Vagina (tissue), 2 donors: ENCODE measurements at places on chromosomes 4 and X. TPM values are rescaled to one million over a fixed set of nuclear protein-coding genes. Genes with fewer than 3 reads are reported as not detected.
A peak's percentile ranks its signal among the peaks of the same experiment; 100 is the strongest.

- peaks cover 13% of the 10 kb centered on the region for H3K4me1 ChIP-seq
- no peaks in the 10 kb centered on the region for H3K36me3 ChIP-seq
- no peak for DNase-seq
- peak within 1 kb of the TSS; percentile 36 for H3K27ac ChIP-seq
- no peaks in the 10 kb centered on the region for H3K27me3 ChIP-seq
Observed at GRCh38 chr4:171812665-171813525, at the start of gene GALNTL6. GALNTL6 (plus strand) TSS chr4:171813404.

- DNase-seq = no peak
- H3K27me3 ChIP-seq = no peaks in the 10 kb centered on the region
- H3K27ac ChIP-seq = peak overlapping the region; percentile 60
Observed at GRCh38 chr4:85778632-85779131, 303.7 kb downstream of the ARHGAP24 start.

- H3K27ac ChIP-seq = no peak overlapping the region
- H3K27me3 ChIP-seq = no peaks in the 10 kb centered on the region
- DNase-seq = no peak
- no peaks in the 10 kb centered on the region for H3K4me1 ChIP-seq
- H3K36me3 ChIP-seq = no peaks in the 10 kb centered on the region
Observed at GRCh38 chr4:95348418-95348817, 200.4 kb downstream of the UNC5C start.

GRCh38 chr4:176359590-176359989 lies 39.8 kb downstream of the SPCS3 start:
- no peak for DNase-seq
- H3K27ac ChIP-seq = peak overlapping the region; percentile 54
- H3K36me3 ChIP-seq = no peaks in the 10 kb centered on the region
- H3K4me1 ChIP-seq = peaks cover 8% of the 10 kb centered on the region
- no peaks in the 10 kb centered on the region for H3K27me3 ChIP-seq

GRCh38 chr4:133866328-133866699 lies 335.3 kb downstream of the PABPC4L start:
- no peaks in the 10 kb centered on the region for H3K36me3 ChIP-seq
- H3K4me3 ChIP-seq = no peak overlapping the region
- H3K27me3 ChIP-seq = no peaks in the 10 kb centered on the region

- no peak overlapping the region for H3K27ac ChIP-seq
- no peaks in the 10 kb centered on the region for H3K36me3 ChIP-seq
- H3K27me3 ChIP-seq = no peaks in the 10 kb centered on the region
- H3K4me3 ChIP-seq = no peak overlapping the region
Observed at GRCh38 chr4:187929024-187929423, 66.5 kb upstream of the ZFP42 start.

- H3K27me3 ChIP-seq = no peaks in the 10 kb centered on the region
- peaks cover 40% of the 10 kb centered on the region for H3K4me1 ChIP-seq
- peak overlapping the region; percentile 89 for H3K27ac ChIP-seq
Observed at GRCh38 chr4:125315576-125316400, 1.0 kb downstream of the FAT4 start.

- no peak overlapping the region for H3K27ac ChIP-seq
- no peaks in the 10 kb centered on the region for H3K27me3 ChIP-seq
- no peak for DNase-seq
- H3K4me3 ChIP-seq = no peak overlapping the region
Observed at GRCh38 chr4:128378668-128379067, 91.1 kb upstream of the PGRMC2 start.

GRCh38 chrX:1743105-1743504 lies 128.2 kb downstream of the ASMT start:
- H3K27me3 ChIP-seq = no peaks in the 10 kb centered on the region
- no peak overlapping the region for H3K4me3 ChIP-seq
- no peak overlapping the region for H3K27ac ChIP-seq
- H3K36me3 ChIP-seq = no peaks in the 10 kb centered on the region
- no peak for DNase-seq

- no peak for DNase-seq
- H3K36me3 ChIP-seq = no peaks in the 10 kb centered on the region
- no peaks in the 10 kb centered on the region for H3K27me3 ChIP-seq
- no peaks in the 10 kb centered on the region for H3K4me1 ChIP-seq
- H3K4me3 ChIP-seq = no peak overlapping the region
- no peak overlapping the region for H3K27ac ChIP-seq
Observed at GRCh38 chr4:186882293-186882692, 158.6 kb upstream of the FAT1 start.

DNA sequence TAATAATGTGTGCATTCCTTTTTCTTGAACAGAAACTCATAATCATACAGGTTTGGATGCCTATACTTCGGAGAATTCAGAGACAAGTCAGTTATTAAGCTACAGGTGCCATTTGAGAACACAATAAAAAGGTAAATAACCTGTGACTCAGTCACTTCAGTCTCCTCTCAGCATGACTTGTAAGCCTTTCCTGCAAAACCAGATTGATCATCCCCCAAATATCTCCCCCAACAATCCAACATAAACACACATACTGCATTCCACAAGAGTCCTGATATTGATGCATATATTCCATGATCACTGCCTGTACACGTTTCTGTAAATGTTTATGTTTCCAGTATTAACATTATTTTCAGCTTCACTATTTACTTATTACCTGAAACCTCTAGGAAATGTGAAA lies 110.8 kb downstream of the PWWP3B start:
- H3K4me3 ChIP-seq = no peak overlapping the region
- no peaks in the 10 kb centered on the region for H3K27me3 ChIP-seq

DNA sequence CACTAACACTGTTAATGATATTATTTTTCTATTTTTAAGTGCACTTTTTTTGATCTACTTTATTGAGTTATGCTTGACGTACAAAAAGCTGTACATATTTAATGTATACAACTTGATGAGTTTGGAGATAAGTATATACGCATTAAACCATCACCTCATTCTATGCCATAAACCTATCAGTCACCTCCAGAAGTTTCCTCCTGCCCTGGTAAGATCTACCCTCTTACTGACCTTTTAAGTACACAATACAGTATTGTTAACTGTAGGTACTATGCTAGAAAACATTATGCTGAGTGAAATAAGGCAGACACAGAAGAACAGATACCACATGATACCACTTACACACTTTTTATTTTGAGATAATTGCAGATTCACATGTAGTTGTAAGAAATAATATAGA lies 36.9 kb downstream of the INTS6L start:
- H3K27me3 ChIP-seq = no peaks in the 10 kb centered on the region
- no peaks in the 10 kb centered on the region for H3K36me3 ChIP-seq
- no peak for DNase-seq
- no peaks in the 10 kb centered on the region for H3K4me1 ChIP-seq
- H3K27ac ChIP-seq = no peak overlapping the region

GRCh38 chr4:130361616-130362015 lies 1265.7 kb downstream of the C4orf33 start:
- H3K4me1 ChIP-seq = no peaks in the 10 kb centered on the region
- DNase-seq = no peak

DNA sequence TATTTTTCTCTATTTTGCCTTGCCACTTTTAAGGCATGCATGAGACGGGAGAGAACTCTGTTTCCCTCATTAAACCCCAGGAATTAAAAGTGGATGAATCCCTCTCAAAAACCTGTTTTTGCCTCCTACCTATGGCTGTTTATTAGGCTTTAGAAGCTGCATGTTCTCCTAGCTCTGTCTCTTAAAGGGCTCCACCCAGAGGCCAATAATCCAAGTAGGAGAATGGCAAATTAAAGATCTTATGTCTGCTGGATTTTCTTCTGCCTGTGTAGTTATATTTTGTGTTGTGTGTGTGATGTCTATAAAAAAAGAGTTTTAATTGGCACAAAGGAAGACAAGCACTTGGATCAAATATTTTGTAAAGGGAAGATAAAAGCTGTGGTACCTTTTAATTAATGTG lies 32.4 kb downstream of the MAGEC1 start:
- H3K4me3 ChIP-seq = no peak overlapping the region
- no peak overlapping the region for H3K27ac ChIP-seq
- no peaks in the 10 kb centered on the region for H3K4me1 ChIP-seq
- H3K36me3 ChIP-seq = no peaks in the 10 kb centered on the region
- no peaks in the 10 kb centered on the region for H3K27me3 ChIP-seq
- no peak for DNase-seq

DNA sequence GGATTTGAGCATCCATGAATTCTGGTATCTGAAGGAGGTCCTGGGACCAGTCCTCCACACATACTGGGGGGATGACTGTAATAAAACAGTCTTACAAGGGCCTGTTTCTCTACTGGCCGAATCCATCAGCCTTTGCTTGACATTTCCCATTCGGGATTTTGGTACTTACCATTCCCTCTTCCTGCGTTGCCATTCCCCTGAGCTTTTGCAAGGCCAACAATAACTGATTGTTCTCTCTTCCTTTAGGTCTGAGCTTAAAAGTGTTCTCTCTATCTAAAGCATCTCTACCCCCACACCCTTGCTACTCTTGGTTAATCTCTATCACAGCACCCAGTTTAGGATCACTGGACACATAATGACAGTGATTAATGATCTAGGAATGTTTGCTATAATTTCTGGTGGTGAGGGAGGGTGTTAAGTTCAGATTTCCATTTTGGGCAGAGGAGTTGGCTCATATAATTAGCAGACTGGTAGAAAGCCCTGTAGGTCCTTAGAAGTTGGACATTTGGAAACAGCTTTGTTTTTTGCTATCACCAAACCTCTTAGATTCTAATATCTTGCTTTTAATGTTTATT lies 29.4 kb downstream of the TMA16 start:
- no peak overlapping the region for H3K4me3 ChIP-seq
- no peak overlapping the region for H3K27ac ChIP-seq
- DNase-seq = no peak
- no peaks in the 10 kb centered on the region for H3K4me1 ChIP-seq
- no peaks in the 10 kb centered on the region for H3K27me3 ChIP-seq

- DNase-seq = no peak
- no peak overlapping the region for H3K4me3 ChIP-seq
- no peaks in the 10 kb centered on the region for H3K27me3 ChIP-seq
- H3K36me3 ChIP-seq = no peaks in the 10 kb centered on the region
Observed at GRCh38 chrX:50677789-50678188, 136.2 kb downstream of the SHROOM4 start.

GRCh38 chr4:173910891-173911290 lies 372.6 kb downstream of the FBXO8 start:
- H3K36me3 ChIP-seq = no peaks in the 10 kb centered on the region
- H3K4me1 ChIP-seq = no peaks in the 10 kb centered on the region
- no peak overlapping the region for H3K27ac ChIP-seq
- DNase-seq = no peak

GRCh38 chr4:165700855-165701254 lies 172.2 kb upstream of the TLL1 start:
- no peak for DNase-seq
- no peaks in the 10 kb centered on the region for H3K4me1 ChIP-seq
- H3K4me3 ChIP-seq = no peak overlapping the region
- no peaks in the 10 kb centered on the region for H3K27me3 ChIP-seq
- H3K36me3 ChIP-seq = no peaks in the 10 kb centered on the region
- H3K27ac ChIP-seq = no peak overlapping the region

- H3K36me3 ChIP-seq = no peaks in the 10 kb centered on the region
- H3K4me1 ChIP-seq = peaks cover 11% of the 10 kb centered on the region
- H3K27me3 ChIP-seq = peaks cover 9% of the 10 kb centered on the region
- no peak overlapping the region for H3K27ac ChIP-seq
Observed at GRCh38 chr4:41746025-41746439, 2.5 kb downstream of the PHOX2B start.

DNA sequence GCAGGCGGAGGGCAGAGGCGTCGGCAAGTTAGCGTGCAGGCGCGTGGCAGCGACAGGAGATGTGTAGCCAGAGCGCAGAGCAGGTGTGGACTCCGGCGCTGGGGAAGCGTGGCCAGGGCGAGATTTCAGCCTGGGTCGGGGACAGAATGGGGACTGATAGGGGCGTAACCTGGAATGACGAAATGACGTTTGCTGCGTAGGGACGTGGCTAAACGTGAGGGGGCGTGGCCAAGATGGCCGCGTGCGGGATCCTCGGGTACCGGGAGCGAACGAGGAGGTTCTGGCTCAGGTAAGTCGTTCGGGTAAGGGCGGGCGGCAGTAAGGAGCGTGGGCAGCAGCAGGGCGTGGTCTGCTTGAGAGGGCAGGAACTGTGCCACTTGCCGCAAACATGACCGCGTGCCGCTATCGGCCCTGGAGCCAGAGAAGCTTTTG lies 10.9 kb upstream of the CLTRN start:
- peaks cover 33% of the 10 kb centered on the region for H3K4me1 ChIP-seq
- no peaks in the 10 kb centered on the region for H3K27me3 ChIP-seq
- H3K36me3 ChIP-seq = no peaks in the 10 kb centered on the region
- H3K4me3 ChIP-seq = peak overlapping the region; percentile 88

DNA sequence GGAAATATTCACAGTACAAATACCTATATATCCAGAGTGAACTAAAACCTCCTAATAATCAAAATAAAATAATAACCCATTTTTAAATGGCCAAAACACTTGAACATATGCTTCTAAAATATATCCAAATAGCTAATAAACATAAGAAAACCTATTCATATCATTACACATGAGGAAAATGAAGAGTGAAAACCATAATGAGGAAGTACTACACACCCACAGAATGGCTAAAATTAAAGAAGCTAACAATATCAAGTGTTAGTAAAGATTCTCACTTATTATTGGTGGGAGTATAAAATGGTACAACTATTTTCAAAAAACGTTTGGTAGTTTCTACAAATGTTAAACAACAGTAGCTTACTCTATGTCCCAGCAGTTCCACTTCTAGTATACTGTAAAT lies 92.1 kb downstream of the KLHL13 start:
- no peak for DNase-seq
- no peak overlapping the region for H3K4me3 ChIP-seq
- H3K36me3 ChIP-seq = no peaks in the 10 kb centered on the region
- H3K27ac ChIP-seq = no peak overlapping the region
- H3K4me1 ChIP-seq = no peaks in the 10 kb centered on the region

- DNase-seq = no peak
- peaks cover 24% of the 10 kb centered on the region for H3K4me1 ChIP-seq
- H3K27me3 ChIP-seq = no peaks in the 10 kb centered on the region
- no peaks in the 10 kb centered on the region for H3K36me3 ChIP-seq
- peak overlapping the region; percentile 81 for H3K27ac ChIP-seq
Observed at GRCh38 chr4:105896461-105896942, 1.2 kb downstream of the NPNT start.

GPR78 gene
- total RNA-seq = 23.1 TPM

BEND2 gene
- total RNA-seq = not detected

PABPC5 gene
- 0.98 TPM for total RNA-seq

RIPPLY1 gene
- total RNA-seq = not detected

STPG2 gene
- total RNA-seq = not detected

ASB12 gene
- not detected for total RNA-seq

PDCL2 gene
- not detected for total RNA-seq

PNMA6A gene
- 1.2 TPM for total RNA-seq

FGFR3 gene
- total RNA-seq = 96.5 TPM

NLRP2B gene
- not detected for total RNA-seq

UGT2A3 gene
- total RNA-seq = not detected

XPNPEP2 gene
- 22.3 TPM for total RNA-seq

KCNIP4 gene
- total RNA-seq = not detected

SLC10A6 gene
- 28.2 TPM for total RNA-seq

NCAPG gene
- total RNA-seq = 1.5 TPM

AKAP4 gene
- not detected for total RNA-seq

SPATA4 gene
- total RNA-seq = not detected

TSPAN7 gene
- 38.5 TPM for total RNA-seq

PPEF2 gene
- not detected for total RNA-seq

CXXC4 gene
- 0.74 TPM for total RNA-seq
